ENCODE measurements at places on chromosomes 12 and 14.

GRCh38 chr14:102951034-102951433, 28.6 kb downstream of the AMN start:
- no peak for DNase-seq

- no peak for DNase-seq
Observed at GRCh38 chr14:87522575-87522974, 470.4 kb downstream of the GALC start.

DNA sequence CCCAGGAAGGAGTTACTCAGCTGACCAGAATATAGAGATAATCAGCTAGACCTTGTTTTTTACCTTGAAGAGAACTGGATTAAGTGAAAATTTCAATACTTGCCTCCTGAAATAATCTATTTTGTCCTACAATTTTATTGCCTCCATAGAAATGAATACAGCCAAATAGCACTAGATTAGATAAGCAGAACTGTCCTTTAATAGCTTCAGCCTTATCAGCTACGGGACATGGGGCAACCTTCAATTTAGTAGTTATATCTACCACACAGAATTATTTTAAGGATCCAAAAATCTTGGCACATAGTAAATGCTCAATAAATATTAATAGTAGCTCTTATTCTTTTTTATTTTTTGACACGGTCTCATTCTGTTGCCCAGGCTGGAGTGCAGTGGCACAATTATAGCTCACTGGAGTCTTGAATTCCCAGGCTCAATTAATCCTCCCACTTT, 67.2 kb upstream of the PLEKHG3 start:
- no peak for DNase-seq

- DNase-seq: no peak
Observed at GRCh38 chr12:50640321-50640939, 123.5 kb upstream of the ATF1 start.

DNA sequence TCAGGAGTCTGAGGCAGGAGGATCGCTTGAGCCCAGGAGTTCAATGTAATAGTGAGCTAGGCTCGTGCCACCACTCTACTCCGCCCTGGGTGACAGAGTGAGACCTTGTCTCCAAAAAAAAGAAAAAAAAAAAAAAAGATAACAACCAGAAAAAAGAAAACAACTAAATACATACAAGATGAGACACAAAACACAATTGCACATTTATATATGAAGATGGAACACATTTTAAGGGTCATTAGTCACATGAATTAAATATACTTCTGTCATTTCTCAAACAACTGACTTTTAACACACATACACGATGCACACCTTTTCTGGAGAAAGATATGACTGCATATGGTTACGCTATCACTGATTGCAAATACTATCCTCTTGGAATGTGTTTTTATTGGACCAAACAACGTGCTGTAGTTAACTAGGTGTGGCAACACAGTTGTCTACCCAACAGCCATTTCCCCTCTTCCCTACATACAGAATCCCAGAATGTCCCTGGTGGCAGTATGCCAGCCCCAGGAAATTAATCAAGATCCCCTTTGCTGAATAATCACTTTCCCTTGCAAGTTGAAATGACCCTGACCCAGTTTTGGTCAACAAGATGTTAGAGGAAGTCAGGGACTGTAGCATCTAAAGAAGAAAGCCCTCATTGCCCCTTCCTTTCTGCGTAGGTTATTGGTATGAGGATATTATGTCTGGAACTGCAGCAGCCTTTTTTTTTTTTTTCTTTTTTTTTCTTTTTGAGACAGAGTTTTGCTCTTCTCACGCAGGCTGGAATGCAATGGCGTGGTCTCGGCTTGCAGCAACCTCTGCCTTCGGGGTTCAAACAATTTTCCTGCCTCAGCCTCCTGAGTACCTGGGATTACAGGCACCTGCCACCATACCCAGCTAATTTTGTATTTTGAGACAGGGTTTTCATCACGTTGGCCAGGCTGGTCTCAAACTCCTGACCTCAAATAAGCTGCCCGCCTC, 5.6 kb upstream of the MYL6B start:
- DNase-seq: no peak

GRCh38 chr14:55782166-55782565, 202.2 kb downstream of the KTN1 start:
- DNase-seq: no peak

DNA sequence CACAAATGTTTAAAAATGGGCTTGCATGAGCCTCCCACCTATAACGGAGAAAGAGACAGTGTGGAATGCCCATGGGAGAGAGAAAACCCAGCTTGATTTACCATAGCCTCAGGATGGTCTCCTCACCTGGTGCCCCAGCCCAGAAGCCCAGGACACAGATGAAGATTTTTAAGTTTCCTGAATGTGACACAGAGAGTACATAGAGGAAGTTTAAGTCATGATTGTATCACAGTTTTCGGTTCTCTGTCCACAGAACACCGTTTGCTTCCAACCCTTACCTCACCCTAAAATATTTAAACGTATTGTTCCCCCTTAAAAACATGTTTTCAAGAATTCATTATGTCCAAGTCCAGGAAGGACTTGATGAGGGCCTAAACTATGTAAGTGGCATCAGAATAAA, 56.2 kb downstream of the NELL2 start:
- no peak for DNase-seq

DNA sequence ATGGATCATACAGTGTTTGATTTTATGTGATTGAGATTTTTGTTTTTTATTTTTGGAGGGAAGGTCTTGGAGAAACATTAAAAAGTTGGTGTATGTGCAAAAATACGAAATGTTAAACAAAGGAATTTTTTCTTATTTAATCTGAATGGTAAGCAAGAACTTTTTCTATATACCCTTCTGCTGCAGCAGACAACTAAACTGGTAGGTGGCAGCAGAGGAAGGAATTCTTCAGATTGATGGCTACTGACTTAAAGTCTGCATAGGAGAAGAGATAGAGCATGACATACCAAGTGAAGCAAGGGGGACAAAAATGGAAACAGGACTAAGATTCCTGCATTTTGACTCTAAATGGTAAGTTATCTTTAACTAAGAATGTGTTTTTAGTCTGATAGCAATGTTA, 42.0 kb upstream of the A2ML1 start:
- DNase-seq: peak; percentile 9
